ENCODE measurements at places on chromosomes 5 and 9.

DNA sequence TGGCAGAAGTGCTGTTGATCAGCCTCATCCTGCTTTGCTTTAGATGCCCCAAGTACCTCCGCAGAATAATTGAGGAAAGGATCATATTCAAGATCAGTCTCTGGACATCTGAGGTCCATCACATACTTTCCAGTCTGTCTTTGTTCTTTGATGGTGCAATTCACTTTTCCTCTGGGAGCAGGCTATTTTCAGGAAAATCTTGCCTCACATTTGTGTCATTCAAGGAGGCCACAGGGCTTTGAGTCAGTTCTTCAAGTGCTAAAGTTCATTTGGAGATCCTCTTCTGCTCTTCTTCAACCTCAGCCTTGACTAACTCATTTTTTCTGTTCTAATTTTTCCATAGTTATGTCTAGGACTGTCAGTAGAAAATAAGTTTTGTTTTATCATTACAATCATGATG, 18.6 kb downstream of the EQTN start:
- no peak for DNase-seq

DNA sequence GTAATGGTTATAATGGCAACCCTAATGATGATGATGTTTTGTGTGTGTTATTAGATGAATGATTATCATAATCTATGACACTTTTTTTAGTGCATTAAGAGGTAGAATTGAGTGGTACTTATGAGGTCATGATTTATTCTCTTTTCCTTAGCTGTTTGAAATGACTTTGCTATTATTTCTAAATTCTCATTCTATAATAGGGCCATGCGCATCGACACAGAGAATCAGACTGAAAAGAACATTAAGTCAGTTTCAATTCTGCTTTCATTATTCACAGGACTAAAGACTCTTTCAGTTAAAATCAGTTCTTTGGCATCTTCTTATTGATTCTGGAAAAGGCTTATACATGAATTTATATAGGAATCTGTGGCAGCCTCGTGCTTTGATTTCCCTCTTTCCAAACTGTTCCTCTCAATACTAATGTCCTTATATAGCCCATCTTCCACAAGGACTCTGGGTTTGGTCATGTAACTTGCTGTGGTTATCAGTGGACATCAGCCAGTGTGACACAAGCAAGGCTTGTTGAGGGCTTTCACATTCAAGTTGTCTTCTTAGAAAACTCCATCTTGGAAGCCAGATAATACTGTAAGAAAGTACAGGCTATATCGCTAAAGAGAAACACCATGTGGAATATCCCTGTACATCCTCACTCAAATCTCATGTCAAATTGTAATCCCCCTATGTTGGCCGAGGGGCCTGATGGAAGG, 140.3 kb upstream of the CHD1 start:
- no peak for DNase-seq

- DNase-seq = no peak
These were observed 274.0 kb downstream of the PIK3R1 start for GRCh38 chr5:68489556-68489955.

GRCh38 chr9:127876764-127877562, 512 bp downstream of the AK1 start:
- DNase-seq = no peak

DNA sequence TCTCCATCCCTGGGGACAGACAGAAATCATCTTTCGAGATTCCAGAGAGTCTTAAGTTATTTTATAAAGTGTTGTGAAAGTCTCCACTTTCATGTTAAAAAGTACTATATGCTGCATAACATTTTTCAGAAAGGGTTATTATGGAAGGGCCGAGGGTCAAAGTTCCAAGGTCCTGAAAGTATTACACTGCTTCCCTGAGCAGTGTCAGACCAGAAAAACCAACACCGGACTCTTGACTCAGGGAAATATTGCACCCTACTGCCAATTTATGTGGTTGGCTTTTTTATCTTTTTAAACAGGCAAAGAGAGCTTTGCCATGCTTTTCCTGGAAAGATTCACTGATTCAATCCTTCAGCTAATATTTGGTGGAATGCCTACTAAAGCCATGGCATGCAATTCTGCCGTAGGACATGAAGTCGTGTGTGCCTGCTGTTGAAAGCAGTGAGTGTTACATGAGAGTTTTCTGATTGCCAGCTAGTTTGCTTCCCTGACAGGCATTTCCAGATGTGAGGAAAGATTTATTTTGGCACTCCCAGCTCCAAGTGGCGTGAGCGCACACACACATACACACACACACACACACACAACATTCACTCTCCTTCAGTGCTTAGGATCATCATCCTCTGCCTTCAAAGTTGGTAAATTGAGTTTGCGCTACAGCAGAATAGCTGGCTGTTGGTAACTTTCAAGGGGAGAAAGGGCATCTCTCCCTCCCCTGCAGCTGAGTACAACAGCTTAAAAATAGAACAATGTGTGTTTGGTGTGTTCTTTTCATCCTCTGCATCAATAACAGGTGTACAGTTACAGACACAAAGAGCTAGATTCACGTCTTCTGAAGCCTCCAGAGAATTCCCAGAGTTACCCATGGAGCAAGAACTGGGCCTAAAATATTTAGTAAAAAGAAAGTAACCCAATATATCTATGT, 45.6 kb downstream of the SLC1A3 start:
- DNase-seq = no peak

DNA sequence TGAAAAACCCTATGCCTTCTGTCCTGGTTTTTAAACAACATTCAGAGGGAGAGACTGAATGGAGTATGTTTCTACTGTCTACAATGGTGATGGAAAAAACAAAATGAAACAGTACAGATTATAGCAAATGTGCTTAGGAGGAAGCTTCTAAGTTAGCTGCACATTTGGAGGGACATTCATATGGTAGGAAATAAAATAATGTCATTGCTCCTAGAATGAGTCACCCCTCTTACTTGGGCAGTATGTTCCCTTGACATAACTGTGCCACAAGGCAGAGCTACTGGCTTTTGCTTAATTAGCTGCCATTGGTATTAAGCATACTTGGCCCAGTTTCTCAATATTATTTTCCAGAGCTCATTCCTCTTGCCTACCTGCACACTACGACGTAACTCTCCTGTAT, 128.9 kb downstream of the GDNF start:
- no peak for DNase-seq

- no peak for DNase-seq
These were observed 4.2 kb downstream of the DAB2 start for GRCh38 chr5:39420482-39421145.
